Activated T-helper 9 cell treated with anti-CD3 and anti-CD28 coated beads, Interleukin-2, amount 50 U/mL, for 16 hours (primary cell): ENCODE measurements at places on chromosomes 5 and 9.

DNA sequence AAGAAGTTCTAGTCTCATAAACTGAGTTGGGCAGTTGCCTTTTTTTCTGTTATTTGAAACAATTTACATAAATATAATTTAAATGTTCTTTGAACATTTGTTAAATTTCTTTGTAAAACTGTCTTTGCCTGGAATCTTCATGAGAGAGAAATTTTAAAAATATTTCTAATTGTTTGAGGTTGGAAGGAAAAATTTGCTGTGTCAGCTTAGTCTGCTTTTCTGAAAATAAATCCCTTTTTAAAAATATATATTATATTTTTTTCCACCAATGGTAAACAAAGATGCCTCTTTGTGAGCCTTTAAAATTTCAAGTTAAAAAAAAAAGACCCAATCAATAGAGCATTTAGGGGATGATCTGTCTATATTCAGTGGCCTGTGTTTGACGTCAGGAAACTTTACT, 542.7 kb downstream of the KIF4B start:
- no peak for DNase-seq

DNA sequence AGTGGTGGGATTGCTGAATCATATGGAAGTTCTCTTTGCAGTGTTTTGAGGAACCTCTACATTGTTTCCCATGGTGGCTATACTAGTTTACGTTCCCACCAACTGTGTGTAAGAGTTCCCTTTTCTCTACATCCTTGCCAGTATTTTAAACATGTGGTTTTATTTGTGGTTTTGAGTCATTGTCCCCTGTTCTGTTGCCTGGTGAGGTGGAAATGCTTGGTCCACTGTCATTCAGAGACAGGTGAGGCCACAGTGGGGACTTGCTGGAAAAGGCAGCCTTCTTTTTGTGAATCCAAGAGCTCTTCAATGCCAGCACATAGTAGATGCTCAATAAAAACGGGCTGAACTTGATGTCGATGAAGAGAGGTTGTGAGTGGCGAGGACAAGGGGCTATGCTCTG, 44.2 kb downstream of the SH3PXD2B start:
- no peak for DNase-seq

GRCh38 chr5:112159435-112159834, 259.6 kb downstream of the EPB41L4A start:
- DNase-seq = no peak

DNA sequence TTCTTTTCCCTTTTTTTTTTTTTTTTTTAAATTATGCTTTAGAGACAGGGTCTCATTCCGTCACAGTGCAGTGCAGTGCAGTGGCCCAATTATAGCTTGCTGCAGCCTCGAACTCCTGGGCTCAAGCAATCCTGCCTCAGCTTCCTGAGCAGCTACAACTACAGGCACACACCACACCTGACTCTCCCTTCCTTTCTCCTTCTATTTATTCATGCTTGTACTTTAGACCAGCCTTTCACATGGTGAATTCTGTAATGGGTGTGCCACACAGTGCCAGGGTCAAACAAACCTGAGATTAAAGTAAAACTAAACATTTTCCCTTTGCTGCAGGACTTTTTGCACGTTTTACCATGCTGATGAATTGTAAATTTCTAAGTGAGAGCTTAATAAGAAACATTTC, 8.0 kb downstream of the SH3RF2 start:
- DNase-seq = no peak

- no peak for DNase-seq
These were observed 133.6 kb downstream of the ADAMTS2 start for GRCh38 chr5:179211631-179212030.

GRCh38 chr9:114287763-114288192, 35.1 kb upstream of the ORM1 start:
- DNase-seq = no peak

DNA sequence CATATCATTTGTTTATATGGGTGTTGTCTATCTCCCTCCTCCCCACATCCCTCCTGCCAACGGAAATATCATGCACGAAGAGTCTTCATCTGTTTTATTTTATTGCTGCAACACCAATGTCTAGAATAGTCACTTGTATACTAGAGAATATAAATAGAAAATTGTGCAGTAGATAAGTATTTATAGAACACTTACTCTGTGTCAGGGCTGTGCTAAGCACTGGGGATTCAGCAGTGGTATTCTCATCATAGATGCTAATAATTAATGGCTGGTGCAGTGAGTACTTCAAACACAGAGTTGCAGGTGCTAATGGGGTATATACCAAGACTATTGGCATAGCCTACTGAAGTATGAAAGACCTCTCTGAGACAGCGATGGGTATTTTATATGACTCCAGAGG, 353.5 kb upstream of the CDH6 start:
- no peak for DNase-seq

DNA sequence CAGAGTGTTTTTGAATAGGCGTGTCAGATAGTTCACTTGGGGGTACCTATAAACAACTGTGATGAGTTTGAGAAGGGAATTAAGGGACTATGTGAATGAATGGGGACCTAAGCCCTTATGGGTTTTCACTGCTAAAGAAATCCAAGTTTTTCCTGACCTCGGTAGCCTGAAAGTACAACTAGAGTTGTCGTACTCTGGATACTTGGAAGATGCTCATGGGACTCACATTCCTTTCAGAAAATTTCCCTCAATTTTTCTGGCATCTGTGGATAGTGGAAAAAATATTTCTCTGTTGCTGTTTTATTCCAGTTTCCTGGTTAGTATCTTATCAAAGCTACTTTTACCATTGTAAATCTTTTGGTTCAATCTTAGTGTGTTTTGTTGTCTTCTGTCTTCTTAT, 1112.3 kb upstream of the SEMA6A start:
- DNase-seq = no peak

DNA sequence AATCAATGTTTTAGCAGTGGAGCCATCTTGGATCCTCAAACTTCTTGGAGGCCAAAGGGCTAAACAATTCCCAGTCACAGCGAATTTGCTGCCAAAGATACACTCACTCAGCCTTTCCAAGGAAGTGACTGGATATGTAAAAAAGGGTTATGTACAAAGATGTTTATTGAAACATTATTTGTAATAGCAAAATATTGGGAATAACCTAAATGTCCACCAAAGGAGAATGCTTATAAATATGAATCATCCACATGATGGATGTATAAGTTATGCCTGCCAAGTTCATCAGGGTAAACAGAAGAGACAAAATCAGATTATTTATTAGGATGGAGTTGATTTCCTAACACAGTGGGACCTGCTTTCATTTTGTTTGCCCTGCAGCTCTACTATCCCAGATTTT, 145.2 kb upstream of the ABCA1 start:
- no peak for DNase-seq

GRCh38 chr9:37542895-37543294, 33.3 kb downstream of the FBXO10 start:
- no peak for DNase-seq

DNA sequence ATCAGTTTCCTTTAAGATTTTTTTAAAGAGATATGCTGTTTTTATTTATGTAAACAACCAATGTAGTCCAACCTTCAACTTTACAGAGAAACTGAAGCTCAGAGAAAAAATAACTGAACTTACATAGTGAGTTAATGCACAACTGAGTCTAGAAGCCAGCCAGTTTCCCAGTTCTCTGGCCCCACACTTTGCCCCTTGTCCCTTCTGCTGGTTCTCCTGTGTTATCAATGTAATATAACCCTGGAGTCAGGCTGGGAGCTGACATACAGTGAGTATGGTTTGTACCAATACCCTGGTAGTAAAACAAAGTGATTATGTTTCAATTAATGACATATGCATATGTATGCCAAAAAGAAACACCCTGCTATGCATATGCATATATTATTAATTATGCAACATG, 32.2 kb upstream of the GRIA1 start:
- no peak for DNase-seq

GRCh38 chr9:68710111-68710471, 5.1 kb downstream of the PIP5K1B start:
- DNase-seq = no peak

DNA sequence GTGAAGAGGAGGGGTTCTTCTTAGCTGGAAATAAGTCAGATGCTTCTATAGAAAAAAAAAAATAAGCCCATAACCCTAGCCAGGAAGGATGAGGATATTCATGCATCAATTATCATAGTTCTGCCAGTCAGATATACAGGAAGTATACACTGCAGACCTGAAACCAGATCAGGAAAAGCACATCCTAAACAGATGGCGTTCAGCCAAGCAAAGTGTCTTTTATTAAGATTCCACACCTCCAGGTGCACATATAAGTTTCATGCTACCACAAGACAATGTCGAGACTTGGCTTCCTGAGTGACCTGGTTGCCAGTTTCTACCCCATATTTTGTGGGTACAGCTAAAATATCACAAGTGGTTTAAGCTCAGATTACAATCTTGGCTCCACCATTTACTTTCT, 108.3 kb downstream of the CETN3 start:
- no peak for DNase-seq

DNA sequence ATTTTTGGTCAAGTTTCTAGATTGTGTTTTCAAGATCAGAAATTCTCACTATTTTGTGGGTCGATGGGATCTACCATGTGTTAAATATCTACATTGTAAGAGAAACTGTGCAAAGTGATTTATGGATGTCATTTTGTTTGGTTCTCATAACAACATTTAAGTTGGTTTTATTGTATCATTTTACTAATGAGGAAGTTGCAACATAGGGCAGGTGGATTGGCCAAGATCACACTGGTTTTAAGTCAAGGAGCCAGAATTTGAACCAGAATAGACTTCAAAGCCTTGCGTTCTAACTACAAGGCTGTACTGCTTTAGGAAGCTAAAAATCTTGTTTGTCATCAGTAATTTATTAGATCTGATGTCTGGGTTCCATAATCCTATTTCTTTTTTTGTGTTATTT, 23.4 kb downstream of the SH3TC2 start:
- no peak for DNase-seq

GRCh38 chr9:116589392-116590354, 97.4 kb upstream of the TRIM32 start:
- DNase-seq = no peak

DNA sequence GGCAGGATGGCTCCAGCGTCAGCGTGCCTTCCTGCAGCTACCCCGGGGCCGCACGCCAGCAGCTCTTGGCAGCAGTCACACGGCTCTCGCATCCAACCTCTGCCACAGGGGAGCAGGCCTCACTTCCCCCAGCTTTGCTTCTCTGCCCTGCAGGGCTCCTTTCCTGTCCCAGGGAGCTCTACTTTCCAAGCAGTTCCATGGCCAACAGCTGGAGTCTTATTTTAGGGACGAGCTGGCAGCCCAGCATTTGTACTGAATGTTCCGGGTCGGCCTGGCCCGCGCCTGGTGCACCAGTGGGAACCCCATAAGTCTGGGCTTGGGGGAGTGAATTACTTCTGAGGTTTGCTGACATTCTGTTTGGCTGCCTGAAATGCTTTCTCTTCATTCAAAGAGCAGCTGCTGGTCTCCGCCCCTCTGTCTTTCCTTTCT, 34.6 kb downstream of the GADD45G start:
- DNase-seq = no peak

DNA sequence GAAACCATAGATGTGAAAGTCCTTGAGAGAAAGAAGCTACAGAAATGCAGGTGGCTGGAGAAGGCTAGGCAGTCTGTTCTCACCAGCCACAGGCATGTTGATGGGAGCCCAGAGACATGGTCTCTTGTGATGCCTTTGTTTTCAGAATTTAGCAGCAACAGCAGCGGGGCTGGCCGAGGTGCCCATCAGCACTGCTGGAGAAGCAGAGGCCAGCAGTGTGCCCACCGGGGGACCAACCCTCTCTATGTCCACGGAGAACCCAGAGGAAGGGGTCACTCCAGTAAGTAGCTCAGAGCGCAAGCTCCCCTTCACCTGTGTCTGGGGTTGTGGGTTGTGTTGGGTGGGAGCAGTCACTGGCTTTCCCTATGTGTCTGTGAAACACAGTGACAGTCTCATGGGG, 59.6 kb downstream of the COL15A1 start:
- DNase-seq = no peak

DNA sequence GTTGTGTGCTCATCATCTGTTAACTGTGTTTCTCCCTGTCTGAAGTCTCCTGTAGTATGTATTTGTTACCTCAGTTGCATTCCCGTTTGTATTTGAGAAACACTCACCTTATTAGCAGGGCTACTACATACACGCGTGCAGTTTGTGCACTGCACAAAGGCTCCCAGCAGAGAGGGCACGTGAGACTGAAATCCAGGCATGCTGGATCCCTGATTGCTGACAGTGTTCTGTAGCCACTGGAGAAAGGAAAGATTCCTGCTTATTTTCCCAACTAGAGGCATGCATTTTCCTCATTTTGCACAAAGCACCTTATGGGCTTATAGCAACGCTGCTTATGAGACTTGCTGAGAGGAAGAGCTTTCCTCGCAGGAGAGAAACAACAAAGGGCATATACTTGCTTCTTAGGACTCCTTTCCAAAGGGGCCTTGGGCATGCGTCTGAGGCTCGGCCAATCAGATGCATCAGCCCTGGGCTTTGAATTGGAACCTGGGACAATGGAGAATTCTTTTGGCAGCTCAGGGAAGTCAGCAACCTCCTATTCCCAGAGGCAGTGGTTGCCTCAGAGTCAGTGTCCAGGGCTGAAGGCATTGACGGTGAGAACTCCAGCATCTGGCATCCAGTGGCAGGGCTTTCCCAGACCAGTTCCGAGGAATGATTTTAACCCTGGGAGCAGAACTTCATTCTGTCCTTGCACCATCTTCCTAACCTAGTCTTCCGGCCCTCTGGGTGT, 9.9 kb upstream of the MEGF10 start:
- no peak for DNase-seq

- DNase-seq = no peak
These were observed 24.1 kb upstream of the RNF20 start for GRCh38 chr9:101509572-101509971.

- no peak for DNase-seq
These were observed 300.7 kb upstream of the IZUMO3 start for GRCh38 chr9:24846248-24846912.

- DNase-seq = no peak
These were observed 42.3 kb downstream of the SHOC1 start for GRCh38 chr9:111752455-111752854.
